Natural killer cell treated with Interleukin-12 subunit alpha and Interleukin-12 subunit beta and Interleukin-15 and Interleukin-18, amount 100 ng/mL, for 72 hours (primary cell): ENCODE measurements at places on chromosomes 16 and 17. TPM values are rescaled to one million over a fixed set of nuclear protein-coding genes. Genes with fewer than 3 reads are reported as not detected.
A peak's percentile ranks its signal among the peaks of the same experiment; 100 is the strongest.

Gene PIP4K2B
- total RNA-seq = 25.4 TPM

Gene GNGT2
- 19.6 TPM for total RNA-seq

Gene TMC5
- not detected for total RNA-seq

Gene ZNF469
- total RNA-seq = 6.1 TPM

Gene SYT17
- not detected for total RNA-seq

Gene TMEM11
- 30.7 TPM for total RNA-seq

Gene SBK1
- total RNA-seq = 1.1 TPM

DNA sequence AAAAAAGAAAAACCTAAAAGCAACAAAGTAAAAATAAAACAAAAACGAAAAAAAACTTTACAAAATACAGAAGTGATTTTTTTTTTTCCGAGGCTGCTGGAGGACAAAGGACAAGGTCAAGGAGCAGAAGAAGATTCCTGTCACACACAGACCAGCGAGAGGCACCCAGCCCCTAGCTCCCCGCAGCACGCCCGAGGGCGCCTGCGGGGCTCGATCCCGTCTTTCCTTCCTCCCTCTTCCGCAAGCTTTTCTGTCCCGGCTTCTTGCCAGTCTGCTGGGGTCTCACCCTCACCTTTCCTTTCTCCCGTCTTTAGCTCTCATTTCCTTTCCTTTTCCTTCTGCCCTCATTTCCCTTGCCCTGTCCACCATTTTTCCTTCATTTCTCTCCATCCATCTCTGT is 66.1 kb upstream of the DNAH17 start:
- H3K27ac ChIP-seq = no peak overlapping the region
- H3K4me3 ChIP-seq = no peak overlapping the region
- H3K27me3 ChIP-seq = peaks cover 5% of the 10 kb centered on the region
- H3K4me1 ChIP-seq = peaks cover 15% of the 10 kb centered on the region
- no peaks in the 10 kb centered on the region for H3K36me3 ChIP-seq

GRCh38 chr17:34601416-34601815 is 22.0 kb downstream of the TMEM132E start:
- H3K36me3 ChIP-seq = no peaks in the 10 kb centered on the region
- DNase-seq = no peak
- H3K4me1 ChIP-seq = no peaks in the 10 kb centered on the region
- H3K27me3 ChIP-seq = peaks cover 6% of the 10 kb centered on the region
- H3K4me3 ChIP-seq = no peak overlapping the region
- no peak overlapping the region for H3K27ac ChIP-seq

DNA sequence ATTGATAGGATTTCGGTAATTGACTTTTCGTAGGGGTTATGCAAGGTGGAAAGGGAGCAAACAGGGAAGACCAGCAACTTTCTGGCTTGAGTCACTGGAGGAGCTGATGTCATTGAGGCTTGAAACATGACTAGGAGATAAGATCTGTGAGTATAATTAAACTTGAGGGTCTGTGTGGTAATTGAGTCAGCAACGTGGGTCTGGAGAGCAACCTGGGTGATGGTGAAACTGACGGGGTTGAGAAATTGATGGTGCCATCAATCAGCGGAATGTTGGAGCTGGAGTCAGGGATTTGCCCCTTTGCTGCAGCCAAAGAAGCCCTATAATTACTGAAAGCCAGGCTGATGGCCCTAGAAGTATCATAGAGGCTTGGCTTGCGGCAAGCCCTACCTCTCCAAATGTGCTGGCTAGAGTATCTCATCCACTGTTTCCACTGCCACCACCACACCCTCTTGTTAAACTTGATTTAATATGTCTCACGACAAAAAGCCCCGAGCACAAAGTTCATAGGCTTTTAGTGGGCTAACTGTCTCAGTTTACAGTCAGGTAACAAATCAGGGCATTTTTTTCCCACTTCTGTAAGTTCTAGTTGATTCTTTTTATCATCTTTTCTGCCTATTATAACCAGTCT is 186.9 kb upstream of the ELAC2 start:
- no peaks in the 10 kb centered on the region for H3K27me3 ChIP-seq
- H3K4me3 ChIP-seq = no peak overlapping the region
- no peak for DNase-seq
- H3K4me1 ChIP-seq = no peaks in the 10 kb centered on the region
- H3K27ac ChIP-seq = no peak overlapping the region

- H3K4me1 ChIP-seq = no peaks in the 10 kb centered on the region
- no peak overlapping the region for H3K27ac ChIP-seq
- H3K36me3 ChIP-seq = peaks cover 2% of the 10 kb centered on the region
- H3K27me3 ChIP-seq = peaks cover 4% of the 10 kb centered on the region
- no peak overlapping the region for H3K4me3 ChIP-seq
Observed at GRCh38 chr16:83738923-83739503, 68.8 kb upstream of the HSBP1 start.

DNA sequence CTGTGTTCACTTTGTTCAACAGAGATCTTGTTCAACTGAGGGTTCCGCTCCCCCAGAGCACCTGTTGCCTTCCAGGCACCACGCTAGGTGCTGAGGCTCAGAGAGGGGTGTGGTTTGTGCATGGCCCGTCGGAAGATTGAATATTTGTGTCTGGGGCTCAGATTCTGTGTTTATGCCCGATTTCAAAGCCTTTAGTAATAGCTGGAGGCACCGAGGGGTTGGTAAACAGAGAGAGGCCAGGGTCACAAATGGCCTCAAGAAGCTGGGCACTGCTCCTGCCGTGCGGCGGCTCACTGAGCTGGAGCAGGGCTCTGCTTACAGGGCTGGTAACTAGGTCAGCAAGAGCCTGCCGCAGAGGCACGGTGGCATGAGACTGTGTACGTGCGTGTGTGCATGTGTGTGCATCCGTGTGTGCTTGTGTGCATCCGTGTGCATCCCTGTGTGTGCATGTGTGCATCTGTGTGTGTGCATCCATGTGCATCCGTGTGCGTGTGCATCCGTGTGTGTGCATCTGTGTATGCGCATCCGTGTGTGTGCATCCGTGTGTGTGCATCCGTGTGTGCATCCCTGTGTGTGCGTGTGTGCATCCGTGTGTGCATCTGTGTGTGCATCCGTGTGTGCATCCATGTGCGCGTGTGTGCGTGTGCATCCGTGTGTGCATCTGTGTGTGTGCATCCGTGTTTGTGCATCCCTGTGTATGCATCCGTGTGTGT is 5.4 kb downstream of the ITGAE start:
- H3K4me1 ChIP-seq = peaks cover 53% of the 10 kb centered on the region
- no peak for DNase-seq
- peak overlapping the region; percentile 74 for H3K27ac ChIP-seq
- H3K27me3 ChIP-seq = no peaks in the 10 kb centered on the region
- peak overlapping the region; percentile 78 for H3K4me3 ChIP-seq

DNA sequence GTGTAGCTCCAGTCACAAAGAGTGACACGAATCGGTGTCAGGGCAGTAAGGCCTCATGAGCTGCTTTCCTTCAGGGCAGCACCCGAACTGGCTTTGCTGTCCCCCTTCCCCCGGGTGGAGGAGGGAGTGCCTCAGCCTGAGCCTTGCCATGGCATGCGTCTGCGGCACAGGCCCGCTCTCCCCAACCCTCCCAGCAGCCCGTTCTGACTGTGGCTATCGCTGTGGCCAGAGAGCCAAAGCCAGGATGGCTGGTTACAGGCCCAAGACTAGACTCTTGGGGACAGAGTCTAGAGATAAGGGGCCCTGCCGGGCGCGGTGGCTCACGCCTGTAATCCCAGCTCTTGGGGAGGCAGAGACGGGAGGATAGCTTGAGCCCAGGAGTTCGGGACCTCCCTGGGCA is 25.9 kb downstream of the CLUH start:
- no peak overlapping the region for H3K4me3 ChIP-seq
- peaks cover 8% of the 10 kb centered on the region for H3K4me1 ChIP-seq
- H3K27me3 ChIP-seq = no peaks in the 10 kb centered on the region
- peaks cover 7% of the 10 kb centered on the region for H3K36me3 ChIP-seq
- no peak overlapping the region for H3K27ac ChIP-seq

DNA sequence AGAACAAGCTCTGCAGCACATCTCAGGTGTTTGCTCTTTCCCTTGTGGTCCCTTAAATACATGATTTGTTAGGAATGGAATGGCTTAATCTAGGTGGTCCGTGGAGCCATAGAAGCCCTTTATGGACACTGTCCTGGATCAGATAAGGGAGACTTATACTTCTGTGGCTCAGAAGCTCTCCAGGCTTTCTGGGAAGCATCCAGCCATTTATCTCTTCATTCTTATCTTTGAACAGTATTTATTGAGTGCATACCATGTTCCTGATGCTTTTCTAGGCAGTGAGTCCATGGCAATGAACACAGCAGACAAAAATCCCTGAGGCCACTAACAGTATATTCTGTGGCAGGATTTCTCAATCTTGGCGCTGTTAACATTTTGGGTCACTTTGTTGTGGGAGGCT is 474.5 kb upstream of the EEF2KMT start:
- H3K4me3 ChIP-seq = no peak overlapping the region
- H3K36me3 ChIP-seq = no peaks in the 10 kb centered on the region
- H3K4me1 ChIP-seq = no peaks in the 10 kb centered on the region
- peaks cover 6% of the 10 kb centered on the region for H3K27me3 ChIP-seq
- H3K27ac ChIP-seq = no peak overlapping the region

GRCh38 chr16:85989376-85989775 is 90.4 kb downstream of the IRF8 start:
- H3K27ac ChIP-seq = peak overlapping the region; percentile 84
- DNase-seq = peak; percentile 13
- H3K36me3 ChIP-seq = no peaks in the 10 kb centered on the region

GRCh38 chr16:79509211-79509631 is 91.3 kb downstream of the MAF start:
- no peak overlapping the region for H3K27ac ChIP-seq
- H3K36me3 ChIP-seq = no peaks in the 10 kb centered on the region
- no peak overlapping the region for H3K4me3 ChIP-seq

DNA sequence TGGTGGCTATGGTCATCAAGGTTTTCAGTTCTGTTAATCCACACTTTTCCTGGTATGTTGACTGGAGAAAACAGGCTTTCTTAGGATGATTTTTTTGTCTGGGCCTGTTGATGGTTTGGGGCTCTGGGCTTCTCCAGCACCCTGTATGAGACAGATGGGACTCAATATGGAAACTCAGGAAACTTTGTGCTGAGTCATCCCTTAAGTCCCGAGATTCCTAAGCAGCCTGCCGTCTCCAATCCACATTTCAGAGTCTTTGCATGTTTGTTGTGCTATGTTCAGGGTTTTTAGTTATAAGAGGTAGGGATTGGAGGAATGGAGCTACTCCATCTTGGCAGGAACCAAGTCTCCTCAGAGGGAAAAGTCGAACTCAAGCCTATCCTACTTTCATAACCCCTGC is 253.3 kb upstream of the FOXF1 start:
- no peaks in the 10 kb centered on the region for H3K36me3 ChIP-seq
- no peak overlapping the region for H3K4me3 ChIP-seq
- no peak for DNase-seq
- peaks cover 28% of the 10 kb centered on the region for H3K27me3 ChIP-seq

- no peak for DNase-seq
- H3K27me3 ChIP-seq = no peaks in the 10 kb centered on the region
- H3K36me3 ChIP-seq = no peaks in the 10 kb centered on the region
- H3K4me1 ChIP-seq = no peaks in the 10 kb centered on the region
- H3K4me3 ChIP-seq = no peak overlapping the region
Observed at GRCh38 chr16:13545271-13545670, 374.7 kb upstream of the ERCC4 start.

DNA sequence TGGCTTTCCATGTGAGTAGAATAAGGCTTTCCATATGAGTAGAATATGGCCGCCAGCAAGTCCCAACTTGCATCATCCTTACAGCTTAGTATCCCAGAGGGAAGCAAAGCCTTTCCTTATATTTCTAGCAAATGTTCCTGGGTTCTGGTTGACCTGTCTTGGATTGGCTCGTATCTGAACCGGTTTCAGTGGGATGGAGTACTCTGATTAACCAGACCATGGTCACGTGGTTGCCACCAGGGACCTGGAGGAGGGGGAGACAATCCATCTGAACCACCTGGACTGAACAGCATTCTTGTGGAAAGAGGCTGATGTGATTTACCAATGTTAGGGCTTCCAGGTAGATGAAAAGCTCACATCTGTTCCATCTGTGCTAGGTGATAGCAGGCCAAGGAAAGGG is 89.0 kb downstream of the SHISA6 start:
- no peaks in the 10 kb centered on the region for H3K4me1 ChIP-seq
- no peak for DNase-seq
- H3K4me3 ChIP-seq = no peak overlapping the region
- H3K27ac ChIP-seq = no peak overlapping the region

DNA sequence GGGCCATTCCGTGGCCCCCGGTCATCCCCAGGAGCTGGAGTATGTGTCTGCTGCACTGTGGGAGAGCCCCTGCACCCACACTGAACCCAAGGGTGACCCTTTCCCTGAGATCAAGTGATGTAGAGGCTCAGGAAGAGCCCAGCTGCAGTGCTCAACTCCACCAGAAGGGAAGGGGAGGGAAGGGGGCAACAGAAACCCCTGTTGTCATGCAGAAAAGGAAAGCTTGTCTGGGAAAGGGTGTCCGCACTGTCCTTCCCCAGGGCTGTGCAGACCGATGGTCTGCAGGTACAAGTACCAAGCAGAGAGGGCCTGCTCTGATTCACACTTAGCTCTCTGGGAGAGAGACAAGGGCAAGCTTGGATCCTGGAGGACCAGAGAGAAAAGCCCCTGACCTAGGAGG is 45.7 kb upstream of the TOB1 start:
- no peak overlapping the region for H3K4me3 ChIP-seq
- no peak for DNase-seq
- no peak overlapping the region for H3K27ac ChIP-seq
- no peaks in the 10 kb centered on the region for H3K36me3 ChIP-seq

- H3K4me1 ChIP-seq = peaks cover 50% of the 10 kb centered on the region
- H3K27ac ChIP-seq = no peak overlapping the region
- no peaks in the 10 kb centered on the region for H3K36me3 ChIP-seq
- DNase-seq = no peak
- no peak overlapping the region for H3K4me3 ChIP-seq
- no peaks in the 10 kb centered on the region for H3K27me3 ChIP-seq
Observed at GRCh38 chr17:57438066-57438731, 181.9 kb downstream of the MSI2 start.

DNA sequence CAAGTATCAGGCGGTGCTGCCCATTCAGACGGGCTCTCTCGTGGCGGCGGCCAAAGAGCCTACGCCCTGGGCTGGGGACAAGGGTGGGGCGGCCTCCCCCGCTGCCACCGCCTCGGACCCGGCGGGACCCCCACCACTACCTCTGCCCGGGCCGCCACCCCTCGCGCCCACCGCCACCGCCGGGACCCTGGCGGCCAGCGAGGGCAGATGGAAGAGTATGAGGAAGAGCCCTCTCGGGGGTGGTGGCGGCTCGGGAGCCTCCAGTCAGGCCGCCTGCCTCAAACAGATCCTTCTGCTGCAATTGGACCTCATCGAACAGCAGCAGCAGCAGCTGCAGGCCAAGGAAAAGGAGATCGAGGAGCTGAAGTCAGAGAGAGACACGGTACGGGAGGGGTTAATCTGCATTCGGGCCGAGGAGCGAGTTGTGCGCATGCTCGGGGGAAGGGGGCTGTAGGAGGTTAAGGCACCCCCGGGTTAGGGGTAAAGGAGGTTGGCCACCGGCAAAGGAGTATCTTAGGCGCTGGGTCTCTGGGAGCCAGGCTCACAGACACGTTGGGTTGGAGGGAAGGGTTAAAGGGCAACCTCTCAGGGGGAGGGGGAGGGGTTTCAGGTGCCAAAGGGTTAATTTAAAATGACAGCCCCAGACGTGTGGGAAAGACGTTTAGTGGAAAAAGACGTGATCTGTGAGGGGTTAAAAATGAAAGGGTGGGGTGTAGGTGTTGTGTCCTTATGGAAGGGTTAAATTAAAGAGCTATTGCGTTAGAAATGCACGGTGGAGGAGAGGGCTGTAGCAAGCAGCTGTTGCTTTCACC is 1.4 kb downstream of the MSL1 start:
- peak; percentile 73 for DNase-seq
- H3K27me3 ChIP-seq = no peaks in the 10 kb centered on the region
- peak overlapping the region; percentile 100 for H3K4me3 ChIP-seq
- peaks cover 36% of the 10 kb centered on the region for H3K4me1 ChIP-seq
- H3K36me3 ChIP-seq = peaks cover 16% of the 10 kb centered on the region
- peak overlapping the region; percentile 85 for H3K27ac ChIP-seq

GRCh38 chr16:17412221-17412620 is 58.5 kb downstream of the XYLT1 start:
- H3K27ac ChIP-seq = no peak overlapping the region
- peaks cover 63% of the 10 kb centered on the region for H3K4me1 ChIP-seq
- DNase-seq = no peak
- no peaks in the 10 kb centered on the region for H3K27me3 ChIP-seq
- H3K4me3 ChIP-seq = no peak overlapping the region
